ENCODE measurements at places on chromosomes 5 and 9.

- H3K36me3 ChIP-seq = no peaks in the 10 kb centered on the region
- H3K4me3 ChIP-seq = no peak overlapping the region
- H3K4me1 ChIP-seq = no peaks in the 10 kb centered on the region
- DNase-seq = peak; percentile 65
Observed at GRCh38 chr5:174935854-174936474, 211.6 kb downstream of the MSX2 start.

- H3K4me3 ChIP-seq = no peak overlapping the region
- H3K4me1 ChIP-seq = no peaks in the 10 kb centered on the region
- no peak overlapping the region for H3K27ac ChIP-seq
- DNase-seq = no peak
- no peaks in the 10 kb centered on the region for H3K27me3 ChIP-seq
Observed at GRCh38 chr5:115776989-115777388, 39.5 kb downstream of the CDO1 start.

DNA sequence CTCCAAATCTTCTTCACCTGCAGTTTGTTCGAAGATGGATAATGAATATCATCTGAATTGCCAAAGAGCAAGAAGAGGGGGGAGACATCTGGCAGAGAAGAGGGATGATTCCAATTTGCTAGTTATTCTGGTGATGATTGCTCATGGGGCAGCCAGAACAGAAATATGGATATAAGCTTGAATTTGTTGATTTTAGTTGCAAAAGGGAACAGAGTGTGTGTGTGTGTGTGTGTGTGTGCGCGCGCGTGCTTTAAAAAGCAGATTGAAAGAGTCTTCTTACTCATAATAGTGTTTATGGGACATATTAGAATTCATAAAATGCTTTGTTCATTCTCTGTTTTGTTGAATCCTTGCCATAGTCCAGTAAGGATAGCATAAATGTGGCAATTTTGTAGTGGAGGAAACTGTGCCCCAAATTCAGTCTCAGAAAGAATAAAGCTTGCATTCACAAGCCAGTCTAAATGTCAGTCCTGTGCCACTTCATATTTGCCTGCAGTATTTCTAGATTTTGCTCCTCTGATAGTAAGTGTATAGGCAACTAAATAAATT is 436.3 kb upstream of the KLF4 start:
- DNase-seq = no peak
- H3K27me3 ChIP-seq = no peaks in the 10 kb centered on the region
- H3K27ac ChIP-seq = no peak overlapping the region
- H3K36me3 ChIP-seq = no peaks in the 10 kb centered on the region
- no peak overlapping the region for H3K4me3 ChIP-seq

DNA sequence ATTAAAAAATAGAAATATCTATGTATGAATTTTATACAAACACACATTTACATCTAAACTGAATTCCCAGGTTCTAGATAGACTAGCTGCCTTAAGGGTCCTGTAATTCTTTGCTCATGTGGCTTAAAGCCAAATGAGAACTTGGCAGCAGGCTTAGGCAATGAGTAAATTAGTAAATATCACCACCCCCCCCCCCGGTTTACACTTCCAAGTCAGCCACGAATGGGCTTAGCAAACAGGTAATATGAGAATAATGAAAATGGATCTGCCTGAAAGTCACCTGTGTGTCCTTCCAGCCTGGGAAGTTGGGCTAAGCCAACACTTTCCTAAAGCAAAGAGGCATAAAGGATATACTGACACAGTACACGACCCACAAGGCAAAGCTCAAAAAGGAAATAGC is 108.6 kb downstream of the KLHL3 start:
- no peaks in the 10 kb centered on the region for H3K36me3 ChIP-seq
- no peaks in the 10 kb centered on the region for H3K27me3 ChIP-seq
- H3K4me3 ChIP-seq = no peak overlapping the region
- no peaks in the 10 kb centered on the region for H3K4me1 ChIP-seq
- DNase-seq = no peak

DNA sequence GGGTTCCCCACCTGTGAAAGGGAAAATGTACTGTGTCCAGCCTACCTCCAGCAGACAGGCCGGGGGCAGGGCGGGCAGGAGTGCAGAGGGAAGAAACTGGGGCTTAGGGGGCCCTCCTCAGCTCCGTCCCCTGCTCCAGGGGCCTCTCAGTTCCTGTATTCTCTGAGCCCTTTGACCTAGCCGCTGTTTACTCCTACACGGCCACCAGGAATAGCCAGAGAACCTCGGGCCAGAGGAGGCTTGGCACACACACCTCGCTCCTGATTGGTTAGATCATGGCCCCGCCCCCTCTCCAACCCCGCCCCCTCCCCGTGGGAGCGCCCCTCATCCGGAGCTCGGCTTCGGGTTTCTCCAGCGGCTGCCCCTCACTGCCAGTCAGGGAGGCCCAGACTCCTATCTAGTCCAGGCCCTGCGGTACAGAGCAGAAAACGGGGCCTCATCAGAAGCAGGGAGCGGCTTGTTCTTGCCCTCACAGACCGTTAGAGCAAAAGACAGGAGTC is 2.2 kb downstream of the ST6GALNAC6 start:
- no peaks in the 10 kb centered on the region for H3K27me3 ChIP-seq
- peak; percentile 72 for DNase-seq
- H3K27ac ChIP-seq = peak overlapping the region; percentile 69
- H3K36me3 ChIP-seq = no peaks in the 10 kb centered on the region
- H3K4me1 ChIP-seq = peaks cover 22% of the 10 kb centered on the region
- H3K4me3 ChIP-seq = no peak overlapping the region

DNA sequence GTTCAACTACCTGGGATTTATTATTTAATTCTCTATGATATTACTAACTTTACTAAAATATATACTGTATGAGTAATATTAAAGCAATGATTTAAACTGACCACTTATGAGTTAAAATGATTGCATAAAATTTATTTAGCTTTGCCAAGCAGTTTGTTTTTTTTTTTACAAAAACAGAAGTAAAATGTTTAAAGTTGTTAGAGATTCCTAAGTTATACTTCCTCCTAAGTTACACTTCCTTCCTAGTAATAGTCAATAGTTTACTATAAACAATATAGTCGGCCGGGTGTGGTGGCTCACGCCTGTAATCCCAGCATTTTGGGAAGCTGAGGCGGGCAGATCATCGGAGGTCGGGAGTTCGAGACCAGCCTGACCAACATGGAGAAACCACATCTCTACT is 23.7 kb upstream of the LRRC19 start:
- no peaks in the 10 kb centered on the region for H3K27me3 ChIP-seq
- no peak overlapping the region for H3K4me3 ChIP-seq
- H3K4me1 ChIP-seq = no peaks in the 10 kb centered on the region
- DNase-seq = no peak
- no peaks in the 10 kb centered on the region for H3K36me3 ChIP-seq
- no peak overlapping the region for H3K27ac ChIP-seq

DNA sequence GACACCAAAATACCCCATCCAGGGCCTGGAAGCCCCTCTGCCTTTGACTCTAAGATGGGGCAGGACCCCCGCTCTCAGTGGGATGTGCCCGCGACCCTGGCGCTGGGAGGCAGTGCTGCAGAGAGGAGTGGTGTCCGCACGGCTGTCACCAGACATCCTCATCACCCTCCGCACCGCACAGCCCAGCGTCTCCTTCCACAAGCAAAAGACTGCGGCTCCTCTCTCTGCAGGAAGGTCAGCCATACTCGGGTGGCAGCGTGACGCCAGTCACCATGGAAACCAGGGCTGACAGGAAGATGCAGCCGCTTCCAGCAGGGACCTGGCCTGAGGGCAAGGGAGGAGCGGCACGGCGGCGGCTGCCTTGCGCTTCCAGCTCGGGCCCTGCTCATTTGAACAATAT is 17.1 kb upstream of the SLC6A3 start:
- DNase-seq = peak; percentile 40
- H3K4me1 ChIP-seq = no peaks in the 10 kb centered on the region
- no peaks in the 10 kb centered on the region for H3K27me3 ChIP-seq
- no peaks in the 10 kb centered on the region for H3K36me3 ChIP-seq
- H3K4me3 ChIP-seq = no peak overlapping the region

DNA sequence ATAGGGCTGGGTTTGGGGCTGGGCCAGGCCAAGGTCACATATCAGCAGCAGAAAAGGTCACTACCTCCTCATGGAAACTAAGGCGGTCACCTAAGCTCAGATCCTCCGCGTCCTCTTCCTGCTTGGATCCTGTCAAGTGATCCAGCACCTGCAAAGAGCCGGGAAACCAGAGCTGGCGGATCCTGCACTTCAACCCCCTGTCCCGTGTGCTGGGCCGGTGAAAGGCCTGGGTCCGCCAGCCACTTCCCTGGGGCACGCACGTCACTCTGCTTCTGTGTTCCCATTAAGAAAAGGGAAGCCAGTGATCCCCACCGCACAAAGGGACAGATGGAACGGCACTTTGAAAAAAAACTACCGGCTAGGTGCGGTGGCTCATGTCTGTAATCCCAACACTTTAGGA is 61.3 kb upstream of the STXBP1 start:
- H3K36me3 ChIP-seq = no peaks in the 10 kb centered on the region
- no peaks in the 10 kb centered on the region for H3K27me3 ChIP-seq
- DNase-seq = no peak
- H3K4me3 ChIP-seq = no peak overlapping the region

GRCh38 chr9:129759319-129759718 is 6.5 kb upstream of the PTGES start:
- no peak overlapping the region for H3K4me3 ChIP-seq
- H3K4me1 ChIP-seq = no peaks in the 10 kb centered on the region
- no peak overlapping the region for H3K27ac ChIP-seq
- no peak for DNase-seq

DNA sequence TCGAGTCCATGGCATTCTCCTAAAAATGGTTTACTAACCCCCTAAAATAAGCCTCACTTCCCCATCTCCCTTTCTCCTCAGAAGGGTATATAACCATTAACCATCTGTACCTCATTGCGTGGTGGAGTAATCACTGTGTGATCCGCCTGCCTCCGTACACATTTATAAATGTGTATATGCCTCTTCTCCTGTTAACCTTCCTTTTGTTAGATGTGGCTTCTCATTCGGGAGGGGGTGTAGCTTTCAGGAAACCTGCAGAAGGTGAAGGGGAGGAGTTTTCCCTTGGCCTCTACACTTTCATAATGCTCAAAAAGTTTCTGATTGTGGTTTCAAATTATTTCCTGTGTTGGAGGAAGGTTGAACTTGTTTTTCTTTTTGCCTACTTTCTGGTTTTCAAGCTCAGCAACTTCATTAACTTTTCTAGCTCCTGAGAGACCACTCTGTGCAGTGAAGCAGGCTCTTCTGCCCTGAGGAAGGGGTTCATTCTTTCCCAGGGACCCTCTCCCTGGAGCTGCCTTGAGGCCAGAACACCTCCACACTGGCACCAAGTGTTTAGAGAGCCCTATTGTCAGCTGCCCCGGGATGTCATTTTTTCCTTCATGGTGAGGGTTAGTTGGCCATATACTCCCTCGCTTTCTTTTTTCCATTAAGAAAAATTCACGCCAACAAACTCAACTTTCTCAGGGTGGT is 46.9 kb downstream of the RASGRF2 start:
- no peaks in the 10 kb centered on the region for H3K4me1 ChIP-seq
- H3K27me3 ChIP-seq = no peaks in the 10 kb centered on the region
- H3K27ac ChIP-seq = peak overlapping the region; percentile 42
- no peak overlapping the region for H3K4me3 ChIP-seq
- peak; percentile 51 for DNase-seq

GRCh38 chr5:33170411-33170810 is 270.4 kb upstream of the TARS1 start:
- DNase-seq = no peak
- no peaks in the 10 kb centered on the region for H3K36me3 ChIP-seq
- no peaks in the 10 kb centered on the region for H3K27me3 ChIP-seq
- no peak overlapping the region for H3K4me3 ChIP-seq
- H3K27ac ChIP-seq = no peak overlapping the region
- H3K4me1 ChIP-seq = no peaks in the 10 kb centered on the region

GRCh38 chr5:145991044-145991575 is 54.7 kb downstream of the SH3RF2 start:
- no peak overlapping the region for H3K4me3 ChIP-seq
- no peak for DNase-seq
- H3K4me1 ChIP-seq = no peaks in the 10 kb centered on the region
- H3K27ac ChIP-seq = no peak overlapping the region

GRCh38 chr9:124788542-124789217 is 11.7 kb downstream of the OLFML2A start:
- no peaks in the 10 kb centered on the region for H3K36me3 ChIP-seq
- no peaks in the 10 kb centered on the region for H3K27me3 ChIP-seq
- no peaks in the 10 kb centered on the region for H3K4me1 ChIP-seq
- H3K27ac ChIP-seq = no peak overlapping the region
- DNase-seq = no peak

DNA sequence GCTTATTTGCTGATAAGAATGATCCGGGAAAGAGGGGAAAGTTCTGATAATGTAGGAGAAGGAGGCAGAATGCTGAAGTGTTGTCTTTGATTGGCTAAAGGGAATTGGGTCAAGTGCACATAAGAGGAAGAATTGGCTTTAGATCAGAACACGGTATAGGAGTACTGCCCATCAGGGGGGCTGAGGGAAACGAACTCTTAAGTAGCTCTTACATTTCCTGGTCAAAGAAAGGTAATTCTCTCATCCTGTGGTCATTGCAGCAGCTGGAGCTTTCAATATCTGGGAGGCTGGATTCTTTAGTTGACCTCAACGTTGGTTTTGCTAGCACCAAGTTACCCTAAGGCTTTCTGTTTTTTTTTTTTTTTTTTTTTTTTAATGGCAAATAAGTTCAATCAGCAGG is 178.7 kb upstream of the NR3C1 start:
- no peak overlapping the region for H3K27ac ChIP-seq
- DNase-seq = no peak
- no peak overlapping the region for H3K4me3 ChIP-seq
- no peaks in the 10 kb centered on the region for H3K4me1 ChIP-seq

- no peaks in the 10 kb centered on the region for H3K36me3 ChIP-seq
- H3K4me3 ChIP-seq = no peak overlapping the region
- DNase-seq = no peak
- no peaks in the 10 kb centered on the region for H3K4me1 ChIP-seq
- no peaks in the 10 kb centered on the region for H3K27me3 ChIP-seq
Observed at GRCh38 chr5:58314356-58315210, 145.3 kb downstream of the PLK2 start.

- H3K4me1 ChIP-seq = no peaks in the 10 kb centered on the region
- no peaks in the 10 kb centered on the region for H3K36me3 ChIP-seq
- no peak overlapping the region for H3K27ac ChIP-seq
Observed at GRCh38 chr5:179204572-179204971, 140.7 kb downstream of the ADAMTS2 start.

DNA sequence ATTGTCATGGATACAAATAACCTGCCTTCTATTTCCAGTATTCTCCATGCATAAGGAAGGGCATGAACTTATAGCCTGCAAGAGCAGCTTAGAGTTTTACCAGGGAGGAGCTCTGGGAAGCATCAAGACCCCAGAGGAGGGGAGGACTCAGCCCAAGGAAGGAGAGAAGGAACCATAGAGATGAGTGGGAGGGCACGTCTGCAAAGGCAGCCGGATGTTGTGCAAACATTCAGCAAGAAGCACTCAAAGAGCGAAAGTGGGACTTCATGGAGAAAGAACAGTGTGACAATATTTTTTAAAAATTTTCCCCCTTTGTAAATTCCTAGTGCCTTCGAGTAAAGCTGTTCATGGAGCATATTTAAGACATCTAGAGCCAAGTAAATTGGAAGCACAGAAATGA is 270.1 kb upstream of the PTGER4 start:
- H3K27ac ChIP-seq = peak overlapping the region; percentile 67
- peak; percentile 68 for DNase-seq
- H3K4me1 ChIP-seq = no peaks in the 10 kb centered on the region
- no peak overlapping the region for H3K4me3 ChIP-seq
- H3K36me3 ChIP-seq = no peaks in the 10 kb centered on the region
